ENCODE measurements at places on chromosomes 6 and 20.

DNA sequence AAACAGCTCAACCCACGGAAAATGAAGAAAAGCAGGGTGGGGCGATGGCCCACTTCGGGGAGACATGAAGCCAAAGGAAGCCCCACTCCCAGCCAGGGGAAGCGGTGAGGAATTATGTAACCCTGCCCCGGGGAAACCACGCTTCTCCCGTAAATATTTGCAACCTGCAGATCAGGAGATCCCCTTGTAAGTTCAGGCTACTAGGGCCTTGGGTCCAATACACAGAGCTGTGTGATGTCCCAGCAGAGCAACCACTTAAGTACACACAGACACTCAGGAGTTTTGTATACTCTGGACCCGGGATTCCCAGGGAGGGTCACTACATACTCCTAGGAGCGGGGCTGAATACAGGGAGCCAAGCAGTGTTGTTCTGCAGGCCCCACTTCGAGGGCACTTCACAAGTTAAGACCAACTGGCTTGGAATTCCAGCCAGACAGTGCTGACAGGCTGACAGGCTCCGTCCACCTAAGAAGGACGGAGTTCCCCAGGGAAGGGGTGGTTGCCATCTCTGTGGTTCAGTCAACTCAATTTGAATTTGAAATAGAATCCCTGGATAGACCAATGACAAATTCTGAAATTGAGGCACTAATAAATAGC lies 301.4 kb upstream of the THEMIS start:
- DNase-seq: no peak

DNA sequence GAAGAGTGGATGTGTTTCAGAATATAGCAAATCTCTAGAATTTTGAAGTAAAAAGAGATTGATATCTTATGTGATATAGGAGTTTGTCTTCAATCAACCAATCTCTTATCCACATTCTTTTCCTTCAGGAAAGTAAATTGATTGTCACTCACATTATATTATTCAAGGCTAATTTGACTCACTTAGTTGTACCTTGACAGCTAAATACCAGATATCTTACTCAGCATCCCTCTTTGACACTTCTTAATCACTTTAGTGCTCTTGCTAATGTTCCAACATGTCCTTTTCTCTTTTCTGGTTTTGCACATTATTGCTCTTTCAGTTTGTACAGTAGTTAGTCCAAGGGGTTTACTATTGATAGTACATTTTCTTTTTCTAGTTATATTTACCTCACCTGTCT lies 286.9 kb upstream of the PTCHD4 start:
- no peak for DNase-seq

DNA sequence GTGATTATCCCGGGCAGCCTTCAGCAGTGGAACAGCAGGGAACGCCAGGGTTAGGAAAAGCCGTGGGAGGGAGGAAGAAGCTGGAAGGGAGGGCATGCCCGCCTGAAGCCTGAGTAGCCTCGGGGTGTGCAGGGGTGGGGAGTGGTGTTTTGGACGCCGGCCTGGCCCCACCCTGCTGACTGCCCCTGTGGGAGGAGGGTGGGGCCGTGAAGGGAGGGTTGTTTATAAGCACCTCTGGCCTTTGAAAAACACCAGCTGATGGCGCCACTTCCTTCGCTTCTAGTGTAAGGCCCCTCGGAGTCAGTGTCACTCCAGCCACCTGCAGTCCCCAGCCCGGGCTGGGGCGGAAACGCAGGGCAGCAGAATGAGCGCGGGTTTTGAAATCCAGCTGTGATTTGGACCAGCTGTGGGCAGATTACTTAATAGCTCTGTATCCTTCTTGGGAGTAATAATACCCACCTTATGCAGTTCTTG lies 52.8 kb upstream of the BMP6 start:
- peak; percentile 50 for DNase-seq

- DNase-seq: no peak
These were observed 87.2 kb downstream of the EPM2A start for GRCh38 chr6:145648149-145648548.

DNA sequence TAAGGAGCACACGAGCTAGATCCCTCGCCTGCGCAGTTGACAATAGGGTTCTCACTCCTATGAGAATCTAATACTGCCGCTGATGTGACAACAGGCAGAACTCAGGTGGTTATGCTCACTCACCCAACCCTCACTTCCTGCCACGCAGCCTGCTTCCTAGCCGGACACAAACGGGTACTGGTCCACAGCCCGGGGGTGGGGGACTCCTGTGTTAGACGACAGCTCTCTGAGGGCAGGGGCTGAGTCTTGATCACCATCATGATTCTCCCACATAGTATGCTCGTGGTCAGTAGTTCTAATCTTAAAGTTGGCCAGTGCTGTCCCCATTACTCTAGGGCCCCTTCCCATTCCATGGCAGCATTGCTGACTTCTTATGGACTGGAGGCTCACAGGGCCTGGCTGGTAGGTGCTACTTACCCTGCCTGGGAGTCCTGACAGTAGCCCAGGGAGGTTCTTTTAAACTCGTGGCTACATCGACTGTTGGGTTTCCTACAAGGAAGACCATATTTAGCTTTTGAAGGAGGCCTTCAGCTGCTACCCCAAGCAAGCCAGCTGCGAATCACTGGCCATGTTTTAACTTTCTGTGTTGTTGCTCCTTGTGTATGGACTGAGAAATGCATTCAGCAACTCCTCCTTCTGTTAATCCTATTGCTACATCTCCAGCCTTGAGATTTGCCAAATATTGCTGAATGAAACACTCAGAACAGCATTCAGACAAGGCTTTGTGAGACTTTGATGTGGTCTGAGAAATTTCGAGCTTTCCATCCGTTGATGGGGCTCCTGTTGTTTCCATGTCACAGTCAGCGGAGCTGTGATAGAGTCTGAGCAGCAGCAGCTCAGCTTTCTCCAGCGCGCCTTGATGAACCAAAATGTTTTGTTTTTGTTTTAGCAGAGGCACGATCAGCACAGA lies 300.3 kb downstream of the NRN1 start:
- no peak for DNase-seq

DNA sequence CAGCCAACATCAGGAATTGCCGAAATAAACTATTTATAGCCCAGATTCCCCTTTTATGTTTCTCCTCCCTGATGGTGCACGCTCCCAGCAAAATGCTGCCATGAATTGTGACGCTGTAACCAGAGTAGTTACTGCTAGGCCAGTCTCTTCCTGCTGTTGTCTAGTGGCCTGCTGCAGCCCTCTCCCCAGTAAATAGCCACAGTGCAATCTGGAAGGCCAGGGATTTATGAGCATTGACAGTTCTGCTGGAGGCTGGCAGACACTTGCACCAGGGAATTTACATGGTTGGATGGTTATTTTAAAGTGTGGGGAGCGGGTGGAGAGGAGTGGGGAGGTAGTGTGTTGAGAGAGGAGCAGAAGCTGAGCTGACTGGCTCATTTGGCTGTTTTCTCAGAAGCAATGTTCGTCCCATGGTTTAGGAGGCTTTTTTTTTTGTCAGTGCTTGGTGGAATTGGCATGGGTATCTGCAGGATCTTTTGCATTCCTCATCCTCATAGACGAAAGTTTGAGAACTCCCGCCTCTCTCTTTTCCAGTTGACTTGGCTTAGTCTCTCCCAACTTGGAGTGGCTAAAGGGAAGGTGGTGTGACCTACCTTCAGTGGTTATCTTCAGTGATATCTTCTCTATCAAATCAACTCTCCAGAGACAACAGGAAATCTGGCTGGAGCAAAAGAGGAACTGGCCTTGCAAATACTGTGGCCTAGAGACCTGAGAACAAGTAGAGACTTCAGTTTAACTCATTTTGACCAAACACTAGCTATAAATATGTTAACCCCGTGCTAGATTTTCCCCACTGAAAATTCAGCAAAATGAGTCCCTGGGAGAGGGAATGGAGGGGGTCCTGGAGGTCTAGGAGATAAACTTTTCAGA lies 99.3 kb upstream of the VSTM2L start:
- DNase-seq: no peak

DNA sequence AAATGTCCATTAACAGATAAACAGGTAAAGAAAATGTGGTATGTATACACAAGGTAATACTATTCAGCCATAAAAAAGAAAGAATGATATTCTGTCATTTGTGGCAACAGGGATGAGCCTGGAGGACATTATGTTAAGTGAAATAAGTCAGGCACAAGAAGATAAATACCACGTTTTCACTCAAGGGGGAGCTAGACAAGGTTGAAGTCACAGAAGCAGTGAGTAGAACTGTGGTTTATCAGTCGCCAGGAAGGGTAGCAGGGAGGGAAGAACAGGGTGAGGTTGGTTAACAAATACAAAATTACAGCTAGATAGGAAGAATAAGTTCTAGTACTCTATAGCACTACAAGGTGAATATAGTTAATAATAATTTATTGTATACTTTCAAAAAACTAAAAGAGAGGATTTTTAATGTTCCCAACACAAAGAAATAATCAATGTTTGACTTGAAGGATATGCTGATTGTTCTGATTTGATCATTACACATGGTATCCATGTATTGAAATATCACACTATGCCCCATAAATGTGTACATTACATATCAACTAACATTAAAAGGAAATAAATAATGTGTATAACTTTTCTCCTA lies 21.1 kb downstream of the RTN4IP1 start:
- peak; percentile 50 for DNase-seq

- no peak for DNase-seq
These were observed 46.6 kb downstream of the MOXD1 start for GRCh38 chr6:132354517-132355167.

DNA sequence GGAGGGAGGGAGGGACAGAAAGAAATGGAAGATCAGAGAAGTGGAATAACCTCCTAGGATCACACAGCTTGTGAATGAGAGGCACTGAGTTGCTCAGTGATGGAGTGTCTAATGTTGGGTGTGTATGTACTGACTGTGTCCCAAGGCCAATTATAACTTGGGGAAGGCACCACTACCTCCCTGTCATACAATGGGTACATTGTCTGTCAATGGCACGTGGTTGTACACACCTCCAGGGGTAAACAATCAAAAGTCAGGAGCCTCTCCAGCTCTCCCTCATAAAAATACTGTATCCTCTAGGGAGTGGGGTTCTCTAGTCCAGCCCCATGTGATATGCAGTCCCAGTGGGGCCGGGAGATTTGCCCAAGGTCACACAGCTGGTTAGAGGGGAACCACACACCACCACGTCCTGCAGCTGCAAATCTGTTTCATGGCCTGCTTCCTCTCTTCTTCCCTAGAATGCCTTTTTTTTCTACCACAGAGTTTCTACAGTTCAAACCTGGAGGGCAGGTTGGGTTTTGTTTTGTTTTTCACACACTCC lies 112.5 kb downstream of the SNX5 start:
- peak; percentile 91 for DNase-seq

DNA sequence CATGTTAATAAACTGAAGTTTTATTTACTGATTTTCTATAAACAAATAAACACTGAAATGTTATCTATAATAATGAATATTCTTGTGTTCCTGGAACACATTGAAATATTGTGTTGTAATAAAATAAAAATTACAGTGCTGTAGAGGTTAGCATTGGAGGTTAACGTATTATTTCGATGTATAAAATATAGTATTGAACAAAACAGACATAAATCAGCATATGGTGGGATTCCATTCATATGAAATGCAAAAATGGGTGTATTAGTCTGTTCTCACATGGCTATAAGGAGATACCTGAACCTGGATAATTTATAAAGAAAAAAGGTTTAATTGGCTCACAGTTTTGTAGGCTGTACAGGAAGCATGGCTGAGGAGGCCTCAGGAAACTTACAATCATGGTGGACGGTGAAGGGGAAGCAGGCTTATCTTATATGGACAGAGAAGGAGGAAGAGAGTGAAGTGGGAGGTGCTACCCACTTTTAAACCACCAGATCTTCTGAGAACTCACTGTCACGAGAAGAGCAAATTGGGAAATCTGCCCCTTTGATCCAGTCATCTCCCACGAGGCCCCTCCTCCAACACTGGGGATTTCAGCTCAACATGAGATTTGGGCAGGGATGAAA lies 24.6 kb upstream of the BMP6 start:
- DNase-seq: no peak

DNA sequence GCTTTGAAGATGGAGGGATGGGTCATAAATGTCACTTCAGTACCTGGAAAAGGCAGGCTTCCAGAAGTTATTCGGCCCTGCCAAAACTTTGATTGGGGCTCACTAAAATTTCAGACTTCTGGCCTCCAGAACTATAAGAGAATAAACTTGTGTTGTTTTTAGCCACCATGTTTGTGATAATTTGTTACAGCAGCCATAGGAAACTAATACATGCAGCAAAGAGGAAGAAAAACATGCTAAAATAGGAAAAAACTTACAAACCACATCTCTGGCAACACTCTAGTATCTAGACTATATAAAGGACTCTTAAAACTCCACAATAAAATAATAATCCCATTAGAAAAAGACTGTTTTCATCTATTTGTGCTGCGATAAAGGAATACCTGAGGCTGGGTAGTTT lies 9.5 kb downstream of the ADAT2 start:
- DNase-seq: no peak

DNA sequence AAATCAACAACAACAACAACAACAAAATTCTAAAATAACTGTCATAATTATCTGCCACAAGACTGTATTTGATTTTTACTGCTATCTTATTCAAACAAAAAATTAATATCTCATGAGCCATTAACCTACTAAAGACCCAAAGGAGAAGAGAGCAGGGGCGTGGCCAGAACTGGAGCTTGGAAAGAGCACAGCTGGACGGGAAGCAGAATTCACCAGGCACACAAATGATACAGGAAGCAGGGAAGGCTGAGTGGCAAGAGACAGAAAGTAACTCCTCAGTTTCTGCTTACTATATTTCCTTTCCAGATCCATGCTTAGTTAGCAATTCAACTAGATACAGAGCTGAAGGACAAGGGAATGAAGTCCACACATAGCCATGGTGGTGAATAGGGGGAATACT lies 54.4 kb downstream of the FKBP5 start:
- DNase-seq: peak; percentile 3

DNA sequence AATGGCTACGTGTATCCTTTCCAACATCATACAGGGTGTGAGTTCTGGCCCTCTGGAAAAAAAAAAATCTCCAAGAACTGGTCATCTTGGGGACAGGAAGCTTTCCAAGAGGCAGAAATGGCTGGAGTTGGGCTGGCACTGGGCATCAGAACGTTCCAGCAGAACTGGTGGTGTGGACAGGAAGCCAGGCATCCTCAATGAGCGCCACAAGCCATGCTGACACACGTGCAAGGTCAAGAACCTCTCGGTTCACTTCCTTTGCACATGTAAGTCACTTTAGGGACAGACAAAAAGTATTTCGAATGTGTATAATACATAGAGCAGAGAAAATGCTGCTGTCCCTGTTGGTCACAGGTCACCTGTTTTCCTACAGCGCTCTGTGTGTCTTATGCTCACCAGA lies 27.4 kb upstream of the RIN2 start:
- no peak for DNase-seq

- no peak for DNase-seq
These were observed 50.9 kb upstream of the DACT2 start for GRCh38 chr6:168370310-168370991.

All from NCI-H526 (cell line).